ENCODE measurements at places on chromosomes 12 and 14.

DNA sequence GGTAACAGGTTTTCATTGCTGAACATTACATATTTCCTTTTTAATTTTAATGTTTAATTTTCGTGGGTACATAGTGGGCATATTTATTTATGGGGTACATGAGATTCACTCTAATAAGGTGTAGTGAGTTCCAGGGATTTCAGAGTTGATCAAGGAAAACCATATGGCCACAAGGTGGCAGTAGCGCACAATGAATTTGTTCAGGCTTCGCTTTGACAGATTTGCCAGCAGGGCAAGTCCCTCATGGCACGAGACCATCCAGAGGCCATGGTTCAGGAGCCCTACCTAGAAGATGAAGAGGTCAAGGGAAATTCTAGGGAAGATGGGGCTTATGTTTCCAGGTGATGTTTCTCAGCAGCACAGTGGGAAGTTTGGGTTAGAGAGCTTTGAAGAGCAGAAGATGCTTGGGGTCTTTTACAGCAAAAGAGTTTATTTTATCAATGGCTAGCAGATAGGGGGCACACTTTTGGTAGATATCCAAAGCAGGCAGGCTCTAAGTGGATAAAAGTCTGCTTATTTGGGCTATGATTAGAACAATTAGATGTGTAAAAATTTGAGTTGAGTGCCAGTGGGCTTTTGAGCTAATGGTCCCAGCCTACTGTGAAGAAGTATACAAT, 1004.4 kb downstream of the AACS start:
- DNase-seq: peak; percentile 4

- DNase-seq: no peak
Observed at GRCh38 chr14:99277530-99277929, 5.5 kb upstream of the BCL11B start.

DNA sequence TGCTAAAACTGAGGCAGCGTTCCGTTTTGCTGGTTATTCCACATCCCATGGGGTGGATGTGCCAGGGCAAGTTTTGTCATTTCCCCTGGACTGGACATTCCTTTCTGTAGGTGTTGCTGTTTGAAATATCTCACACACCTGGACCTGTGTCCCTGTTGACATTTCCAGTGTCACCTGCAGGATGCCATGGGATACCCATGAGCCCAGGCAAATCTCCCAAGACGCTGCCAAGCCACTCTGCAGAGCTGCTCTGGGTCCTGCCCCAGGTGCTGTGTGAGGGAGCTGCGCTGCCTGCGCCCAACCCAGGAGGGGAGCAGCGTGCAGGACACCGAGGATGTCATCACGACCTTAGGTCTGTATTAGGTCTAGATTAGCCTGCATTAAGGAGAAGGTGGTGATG, 5.2 kb upstream of the PACS2 start:
- no peak for DNase-seq

DNA sequence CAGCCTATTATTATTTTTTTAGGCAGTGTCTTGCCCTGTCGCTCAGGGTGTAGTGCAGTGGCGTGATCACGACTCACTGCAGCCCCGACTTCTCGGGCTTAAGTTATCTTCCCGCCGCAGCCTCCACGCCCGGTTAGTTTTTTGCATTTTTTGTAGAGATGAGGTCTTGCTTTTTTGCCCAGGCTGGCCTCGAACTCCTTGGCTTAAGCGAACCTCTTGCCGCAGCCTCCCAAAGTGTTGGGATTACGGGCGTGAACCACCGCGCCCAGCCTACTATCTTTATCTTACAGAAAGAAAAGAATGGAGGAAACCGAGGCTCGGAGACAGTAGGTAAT, 507 bp upstream of the PTPN11 start:
- no peak for DNase-seq

DNA sequence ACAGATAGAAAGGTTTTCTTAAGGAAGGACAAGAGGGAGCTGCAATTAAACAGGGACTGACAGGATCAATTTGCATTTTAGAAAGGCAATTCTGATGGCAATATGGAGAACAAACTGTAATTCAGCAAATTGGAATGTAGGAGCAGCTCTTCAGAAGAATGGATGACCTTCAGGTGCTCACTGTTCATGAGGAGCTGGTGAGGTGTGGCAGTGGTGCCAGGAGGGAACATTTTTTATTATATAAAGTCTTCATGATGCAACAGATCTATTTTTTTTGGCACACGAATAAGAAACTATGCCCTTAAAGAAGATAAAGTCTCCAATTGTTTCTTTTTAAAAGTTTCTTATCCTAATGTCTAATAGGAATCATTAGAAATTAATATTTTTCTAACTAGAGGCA, 151.7 kb downstream of the SLC38A4 start:
- DNase-seq: no peak

DNA sequence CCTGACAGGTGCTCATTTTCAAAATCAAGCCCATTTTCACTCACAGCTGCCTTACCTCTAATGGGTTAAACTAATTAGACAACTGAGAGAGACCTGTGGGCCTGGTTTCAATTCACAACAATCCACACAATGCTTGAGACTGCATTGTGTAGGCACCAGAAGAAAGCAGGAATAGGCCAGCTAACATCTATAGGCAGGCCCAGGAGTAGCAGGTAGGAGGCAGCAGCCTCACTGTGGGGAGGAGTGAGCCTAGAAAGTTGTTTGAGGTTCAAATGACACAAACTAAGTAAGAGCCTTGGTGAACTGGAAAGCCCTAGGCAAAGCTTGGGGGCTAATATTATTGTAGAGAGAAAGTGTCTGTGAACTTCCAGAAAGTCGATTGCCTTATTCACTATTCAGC, 289.5 kb upstream of the CCDC196 start:
- no peak for DNase-seq
